ENCODE measurements at places on chromosomes 1 and 21.
A peak's percentile ranks its signal among the peaks of the same experiment; 100 is the strongest.

- no peak for DNase-seq
These were observed 338.6 kb downstream of the PAPPA2 start for GRCh38 chr1:176801514-176802020.

DNA sequence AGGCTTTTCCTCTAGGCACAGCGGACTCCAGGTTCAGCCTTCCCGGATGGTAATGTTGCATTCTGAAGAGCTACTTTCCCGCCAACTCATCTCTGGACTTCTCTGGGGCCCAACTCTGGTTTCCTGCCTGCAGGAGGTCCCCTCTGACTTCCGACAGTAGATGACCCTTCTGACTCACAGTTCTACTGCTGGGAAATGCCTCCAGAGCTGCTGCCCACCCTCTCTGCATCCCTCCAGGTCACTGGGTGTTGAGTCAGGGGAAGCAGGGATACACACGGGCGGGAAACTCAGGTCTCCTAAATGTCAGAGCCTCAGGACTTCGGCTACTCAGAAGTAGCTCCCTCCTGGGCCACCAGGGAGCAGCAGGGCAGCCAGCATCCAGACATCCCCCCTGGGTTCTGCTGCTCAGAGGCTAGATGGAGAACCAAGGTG, 2.1 kb upstream of the KIF21B start:
- no peak for DNase-seq

- DNase-seq = no peak
These were observed 57.3 kb downstream of the OBSCN start for GRCh38 chr1:228265167-228265566.

DNA sequence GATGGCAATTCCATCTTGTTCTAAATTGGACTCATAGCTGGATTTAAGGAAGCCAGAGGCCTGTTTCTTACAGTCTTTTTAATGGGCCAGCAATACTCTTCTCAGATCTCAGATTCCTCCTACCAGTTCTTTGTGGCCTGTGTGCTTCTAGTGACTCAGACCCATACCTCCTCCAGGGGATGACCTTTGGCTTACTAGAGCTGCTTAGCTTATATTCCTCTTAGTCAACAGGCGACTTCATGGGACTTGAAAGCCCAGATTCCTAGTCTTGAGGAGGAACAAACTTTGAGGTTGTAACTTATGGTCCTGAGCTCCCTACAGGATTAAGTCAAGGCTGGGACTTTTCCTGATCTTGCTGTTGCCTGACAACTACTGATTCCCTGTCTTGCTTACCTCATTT, 12.4 kb upstream of the PAPPA2 start:
- no peak for DNase-seq

- DNase-seq = no peak
These were observed 7.0 kb downstream of the KDM5B start for GRCh38 chr1:202801175-202801574.

- no peak for DNase-seq
These were observed 56.0 kb upstream of the ABCG1 start for GRCh38 chr21:42162831-42163510.

GRCh38 chr1:119008483-119009311, 20.6 kb upstream of the TBX15 start:
- no peak for DNase-seq

GRCh38 chr1:51840743-51841461, 37.6 kb downstream of the NRDC start:
- DNase-seq = no peak

DNA sequence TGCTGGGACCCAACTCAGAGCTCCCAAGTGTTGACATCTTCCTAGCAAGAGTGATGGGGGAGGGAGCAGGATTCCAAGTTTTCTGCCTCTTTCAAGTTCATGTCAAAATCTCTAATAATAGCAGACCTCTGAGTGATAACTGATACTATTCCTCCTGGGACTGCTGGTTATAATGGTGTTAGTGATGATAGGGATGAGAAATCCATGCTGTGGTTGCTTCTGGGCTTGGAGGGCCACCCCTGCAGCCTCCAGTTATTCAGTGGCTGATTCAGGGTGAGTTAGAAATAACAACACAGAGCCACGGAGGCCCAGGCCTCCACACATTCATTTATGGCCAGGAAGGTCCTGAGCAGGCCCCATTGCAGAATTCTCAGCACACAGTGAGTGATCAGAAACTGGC, 40.6 kb upstream of the ARTN start:
- DNase-seq = no peak

- DNase-seq = peak; percentile 50
These were observed at the start of gene FNBP1L for GRCh38 chr1:93447481-93448291. TSS of gene FNBP1L (plus strand) at chr1:93448118. CDS start at chr1:93448282, 164 bp downstream.

DNA sequence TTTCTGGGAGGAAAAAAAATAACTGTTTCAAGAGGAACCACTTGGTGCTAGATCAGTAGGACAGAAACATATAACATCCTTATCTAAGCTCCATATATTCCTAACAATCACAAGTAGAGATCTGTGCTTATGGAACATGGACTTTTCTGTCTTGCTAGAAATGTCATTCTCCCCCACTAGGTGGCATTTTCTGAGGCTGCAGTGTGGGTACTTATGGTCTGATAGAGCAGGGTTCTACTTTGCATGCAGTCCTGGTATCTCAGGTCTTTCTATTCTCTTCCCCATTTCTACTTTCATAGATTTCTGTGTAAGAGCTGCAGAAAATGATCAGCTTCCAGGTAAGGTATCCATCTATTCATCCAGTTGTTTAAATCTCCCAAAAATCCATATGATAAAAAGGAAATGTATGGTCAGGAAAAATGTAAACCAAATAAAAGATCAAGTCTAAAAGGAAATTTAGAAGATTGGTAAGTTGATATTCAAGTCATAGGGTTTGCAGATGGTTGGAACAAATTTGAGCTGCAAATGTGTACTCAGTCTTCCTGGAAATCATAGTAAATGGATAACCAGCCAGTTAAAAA, 1.5 kb downstream of the ZNF684 start:
- no peak for DNase-seq

DNA sequence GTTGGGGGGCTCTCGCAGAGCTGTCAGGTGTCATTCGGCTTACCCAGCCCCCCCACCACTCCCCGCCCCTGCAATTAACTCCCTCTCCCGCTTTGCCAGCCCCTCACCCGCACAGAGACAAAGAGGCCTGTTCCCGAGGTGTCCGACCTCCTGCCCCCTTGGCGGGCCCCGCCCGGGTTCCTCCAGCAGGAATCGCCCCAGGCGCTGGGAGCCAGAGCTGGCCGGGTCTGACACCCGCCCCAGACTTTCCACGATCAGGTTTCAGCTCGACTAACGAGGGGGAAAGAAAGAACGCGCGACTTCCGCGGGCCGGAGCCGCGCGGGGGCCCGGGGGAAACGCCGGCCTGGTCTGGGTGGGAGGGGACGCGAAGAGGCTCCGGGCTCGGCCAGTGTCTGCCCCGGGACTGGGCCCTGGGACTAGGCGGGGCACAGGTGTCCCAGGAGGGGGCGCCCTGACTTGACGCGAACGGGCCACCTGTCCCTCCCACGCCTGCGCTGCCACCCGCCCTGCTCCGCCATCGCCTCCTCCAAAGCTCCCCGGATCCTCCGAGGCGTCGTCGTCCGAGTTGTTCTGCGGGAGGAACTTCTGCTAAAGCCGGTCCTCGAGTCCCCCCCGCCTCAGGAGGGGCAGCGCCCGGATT, 36.4 kb upstream of the HHAT start:
- peak; percentile 19 for DNase-seq

DNA sequence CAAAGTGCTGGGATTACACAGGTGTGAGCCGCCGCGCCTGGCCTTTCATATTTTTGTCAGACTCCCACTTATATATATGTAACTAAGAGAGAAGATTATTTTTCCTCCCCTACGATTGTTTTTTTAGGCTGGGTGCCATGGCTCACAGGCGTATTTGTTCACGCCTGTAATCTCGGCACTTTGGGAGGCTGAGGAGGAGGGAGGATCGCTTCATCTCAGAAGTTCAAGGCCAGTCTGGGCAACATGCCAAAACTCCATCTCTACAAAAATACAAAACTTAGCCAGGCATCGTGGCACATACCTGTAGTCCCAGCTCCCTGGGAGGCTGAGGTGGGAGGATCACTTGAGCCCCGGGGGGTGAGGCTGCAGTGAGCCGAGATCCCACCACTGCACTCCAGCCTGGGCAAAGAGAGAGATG, 23.9 kb upstream of the ITLN2 start:
- DNase-seq = no peak

- DNase-seq = no peak
These were observed 9.2 kb upstream of the UQCRHL start for GRCh38 chr1:15816674-15817073.

DNA sequence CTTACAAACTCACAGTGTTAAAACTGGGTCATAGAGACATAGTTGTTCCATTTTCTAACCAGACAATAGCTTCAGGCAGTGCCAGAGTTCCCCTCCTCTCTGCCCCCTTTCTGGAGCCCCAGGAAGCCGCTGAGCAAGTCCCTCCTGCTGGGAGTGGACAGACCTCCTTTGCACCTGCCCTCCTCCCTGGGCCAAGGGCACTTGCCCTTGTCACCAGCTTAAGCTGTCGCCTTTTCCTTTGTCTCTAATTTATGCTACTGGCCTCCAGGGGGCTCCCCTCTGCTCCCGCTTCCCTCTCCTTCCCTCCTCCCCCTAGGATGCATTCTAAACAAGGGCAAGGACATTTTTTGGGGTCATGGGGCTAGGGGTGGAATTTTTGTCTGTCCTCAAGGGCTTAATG, 182.4 kb downstream of the MIS18A start:
- no peak for DNase-seq

DNA sequence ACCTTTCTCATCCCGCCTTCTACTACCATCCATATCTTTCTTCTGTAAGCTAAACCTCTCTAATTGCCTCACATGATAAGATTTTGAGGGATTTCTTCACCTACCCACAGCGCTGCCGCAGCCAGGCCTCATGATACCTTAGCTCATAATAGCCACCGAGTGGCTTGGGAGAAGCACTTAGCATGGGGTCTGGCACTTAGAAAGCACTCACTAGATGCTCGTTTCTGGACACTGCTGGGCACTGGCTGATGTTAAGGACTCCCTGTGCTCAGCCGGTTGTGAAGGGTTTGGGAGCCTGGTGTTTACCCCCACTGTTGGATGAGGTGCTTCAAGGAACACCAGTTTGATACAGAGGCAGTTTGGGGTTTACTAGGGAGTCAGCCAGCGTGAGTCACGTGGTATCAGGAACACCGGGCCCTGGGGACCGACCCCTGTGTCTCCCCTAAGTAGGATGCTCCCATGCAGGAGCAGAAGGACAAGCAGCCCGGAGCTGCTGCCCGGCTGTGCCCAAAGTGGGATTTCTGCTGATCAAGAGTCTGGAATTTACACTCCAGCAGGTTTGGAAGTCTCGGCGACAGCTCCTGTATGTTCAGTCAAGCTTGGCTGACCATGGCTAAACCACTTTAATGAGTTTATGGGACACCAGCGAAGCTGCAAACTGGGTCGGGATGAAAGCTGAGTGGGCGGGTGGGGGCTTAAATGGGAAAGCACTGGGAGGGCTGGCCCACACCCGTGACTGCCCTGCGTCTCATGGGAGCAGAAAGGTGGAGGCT, 63.3 kb downstream of the GALNT2 start:
- DNase-seq = no peak

GRCh38 chr1:15833069-15833679, 14.3 kb upstream of the SPEN start:
- DNase-seq = peak; percentile 22

DNA sequence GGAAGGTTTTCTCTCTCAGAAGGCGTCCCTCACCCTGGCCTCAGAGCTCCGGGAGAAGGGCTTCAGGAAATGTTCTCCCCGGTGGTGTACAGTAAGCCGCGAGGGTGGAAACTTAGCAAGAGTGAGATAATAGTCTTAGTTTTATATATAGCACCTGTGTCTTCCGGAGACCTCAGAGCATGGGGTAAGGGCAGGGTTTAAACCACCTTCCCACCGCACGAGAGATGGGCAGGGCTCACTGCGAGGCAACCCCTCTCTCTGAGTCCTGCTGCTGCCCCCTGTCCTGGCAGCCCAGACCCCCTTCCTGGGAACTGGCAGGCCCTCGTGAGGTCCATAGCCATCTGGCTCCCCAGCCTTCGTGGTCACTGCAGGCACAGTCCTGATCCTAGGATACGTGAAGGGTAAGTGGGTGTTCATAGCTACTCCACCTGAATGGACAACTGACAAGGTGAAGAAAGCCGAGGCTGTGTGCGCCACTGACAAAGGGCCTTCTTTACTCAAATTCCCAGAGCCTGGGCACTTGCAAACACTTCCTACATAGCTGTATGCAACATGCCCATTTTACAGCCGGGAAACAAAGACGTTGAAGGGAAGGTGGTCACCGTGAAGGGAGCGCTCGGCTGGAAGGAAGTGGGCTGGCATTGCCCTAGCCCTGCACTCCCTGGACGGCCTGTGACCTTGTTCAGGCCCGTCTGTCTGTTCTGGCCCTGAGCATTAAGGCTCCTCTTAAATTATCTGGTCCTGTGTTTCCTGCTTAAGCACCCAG, 26.9 kb downstream of the ITPKB start:
- no peak for DNase-seq

All from stimulated activated CD4-positive, alpha-beta T cell treated with anti-CD3 and anti-CD28 coated beads, Interleukin-15, amount 100 ng/mL, for 1 hour (primary cell).